ENCODE measurements at places on chromosomes 4 and X. TPM values are rescaled to one million over a fixed set of nuclear protein-coding genes. Genes with fewer than 3 reads are reported as not detected.

DNA sequence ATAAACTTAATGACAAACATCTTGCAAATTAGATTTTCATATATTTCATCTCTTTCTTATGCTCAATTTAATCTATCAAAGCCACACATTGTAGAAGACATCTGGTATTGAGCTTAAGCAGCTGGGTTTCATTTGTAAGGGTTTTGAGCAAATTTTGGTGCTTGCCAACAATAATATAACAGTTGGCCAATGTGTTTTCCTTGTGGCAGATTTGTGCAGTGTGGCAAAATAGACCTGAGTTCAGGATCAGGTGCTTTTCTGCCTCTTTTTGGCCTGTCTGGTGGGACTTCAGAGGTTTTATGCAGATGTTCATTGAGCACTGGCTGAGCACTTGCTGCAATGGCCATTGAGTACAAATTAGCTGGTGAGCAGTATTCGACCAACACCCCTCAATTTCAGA, 301.9 kb downstream of the BMPR1B start:
- no peak for DNase-seq

- no peak for DNase-seq
Observed at GRCh38 chrX:16528620-16529019, 121.3 kb upstream of the S100G start.

DNA sequence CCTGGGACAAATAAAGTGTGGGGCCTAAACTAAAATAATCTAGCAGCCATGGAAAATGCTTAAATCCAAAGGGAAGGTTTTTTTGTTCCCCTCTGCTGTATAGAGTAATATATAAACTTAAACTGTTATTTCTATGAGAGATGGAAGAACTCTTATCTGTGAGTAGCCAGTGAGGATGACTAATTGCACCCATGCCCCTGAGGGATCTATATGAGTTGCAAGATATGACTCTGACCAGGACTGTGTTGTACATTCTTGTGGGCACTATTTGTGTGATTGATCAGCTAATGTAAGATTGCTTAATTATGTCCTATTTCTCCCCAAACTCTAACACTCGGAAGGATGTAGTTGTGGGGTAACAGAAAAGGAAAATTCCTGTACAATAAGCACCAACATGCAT, 35.2 kb upstream of the AMBN start:
- DNase-seq: no peak

- no peak for DNase-seq
Observed at GRCh38 chr4:82171531-82172155, 202.1 kb downstream of the HNRNPD start.

DNA sequence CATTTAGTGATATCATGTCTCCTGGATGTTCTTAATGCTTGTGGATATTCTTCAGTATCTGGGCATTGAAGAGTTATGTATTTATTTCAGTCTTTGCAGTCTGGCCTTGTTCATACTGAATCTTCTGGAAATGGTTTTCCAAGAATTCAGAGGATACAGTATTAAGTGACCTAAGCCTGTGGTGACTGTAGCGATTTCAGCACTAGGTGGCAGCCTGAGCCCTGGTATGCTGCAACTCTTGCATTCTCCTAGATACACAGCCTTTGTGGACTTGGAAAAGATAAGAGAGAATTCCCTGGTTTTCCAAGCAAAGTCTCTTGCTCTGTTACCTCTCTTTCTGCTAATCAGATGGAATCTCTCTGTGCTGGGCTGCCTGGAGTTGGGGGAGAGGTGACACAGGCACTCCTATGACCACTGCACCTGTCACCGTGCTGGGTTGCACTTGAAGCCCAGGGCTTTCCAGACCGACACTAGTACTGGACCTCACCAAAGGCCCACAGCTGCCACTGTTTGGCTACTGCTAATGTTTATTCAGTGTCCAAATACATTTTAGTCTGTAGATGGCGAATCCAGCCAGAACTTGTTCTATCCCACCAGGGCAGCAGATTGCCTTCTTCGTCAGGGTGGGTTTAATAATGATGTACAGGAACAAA, 19.3 kb upstream of the SPIN2A start:
- DNase-seq: no peak

DNA sequence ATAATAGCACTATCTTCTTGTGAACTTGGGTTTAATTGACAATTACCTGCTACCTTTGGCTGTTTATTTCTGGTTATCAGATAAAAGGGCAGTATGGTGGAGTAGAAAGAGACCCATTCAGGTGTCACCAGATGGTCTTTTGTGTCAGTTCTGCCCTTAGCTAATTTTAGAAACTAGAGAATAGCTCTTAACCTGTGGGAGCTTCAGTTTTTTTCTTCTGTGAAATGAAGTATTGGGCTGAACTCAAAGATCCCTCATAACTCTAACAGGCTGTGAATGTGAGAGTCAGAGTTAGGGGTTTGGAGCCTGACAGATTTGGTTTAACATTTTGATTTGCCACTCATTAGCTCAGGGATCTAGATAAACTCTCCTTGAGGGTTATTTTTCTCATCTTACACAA, 335.2 kb downstream of the PPP1R2C start:
- no peak for DNase-seq

PPM1K gene
- 11.7 TPM for polyA plus RNA-seq

PF4V1 gene
- polyA plus RNA-seq: not detected

CT45A3 gene
- polyA plus RNA-seq: not detected

DNA sequence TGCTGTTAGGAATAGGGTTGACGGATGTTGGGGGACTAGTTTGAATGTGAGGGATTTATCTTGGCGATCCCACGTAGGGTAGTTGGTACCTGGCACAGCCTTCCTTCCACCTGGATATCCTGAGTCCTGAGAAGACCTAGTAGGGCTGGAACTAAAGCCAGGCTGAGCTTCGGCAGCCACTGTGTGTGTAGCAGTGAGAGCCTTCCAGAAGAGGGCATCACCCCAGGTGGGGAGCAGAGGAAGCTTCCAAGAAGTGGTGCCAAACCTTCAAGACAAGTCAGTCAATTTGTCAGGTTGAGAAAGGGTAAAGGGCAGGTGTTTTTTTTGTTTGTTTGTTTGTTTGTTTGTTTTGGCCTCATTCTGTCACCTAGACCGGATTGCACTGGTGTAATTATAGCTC, 1.2 kb upstream of the FGFBP2 start:
- DNase-seq: no peak

FAM90A26 gene
- polyA plus RNA-seq: not detected

PLAC8 gene
- polyA plus RNA-seq: 1.5 TPM

DNA sequence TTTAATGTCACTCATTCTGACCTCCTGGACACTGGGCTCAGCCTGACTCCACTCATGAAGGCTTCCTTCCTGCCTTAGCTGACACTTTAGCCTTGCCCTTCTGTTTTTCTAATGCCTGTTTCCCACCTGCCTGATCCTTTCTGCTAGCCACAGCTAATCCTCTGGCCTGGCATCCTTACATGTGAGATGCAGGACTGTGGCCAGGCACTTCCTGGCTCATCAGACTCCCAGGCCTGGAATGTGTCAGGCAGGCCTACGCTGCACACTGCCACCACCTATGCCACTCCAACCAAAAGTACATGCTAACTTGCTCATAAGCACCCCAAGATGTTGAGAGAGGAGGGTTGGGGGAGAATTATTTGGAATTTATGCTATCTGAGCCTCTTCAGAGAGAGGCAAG, 138.8 kb upstream of the NALF2 start:
- no peak for DNase-seq

- peak; percentile 53 for DNase-seq
Observed at GRCh38 chr4:181528570-181529184, 714.5 kb upstream of the TENM3 start.

- DNase-seq: no peak
Observed at GRCh38 chr4:14221176-14221575, 593.7 kb upstream of the BOD1L1 start.

DNA sequence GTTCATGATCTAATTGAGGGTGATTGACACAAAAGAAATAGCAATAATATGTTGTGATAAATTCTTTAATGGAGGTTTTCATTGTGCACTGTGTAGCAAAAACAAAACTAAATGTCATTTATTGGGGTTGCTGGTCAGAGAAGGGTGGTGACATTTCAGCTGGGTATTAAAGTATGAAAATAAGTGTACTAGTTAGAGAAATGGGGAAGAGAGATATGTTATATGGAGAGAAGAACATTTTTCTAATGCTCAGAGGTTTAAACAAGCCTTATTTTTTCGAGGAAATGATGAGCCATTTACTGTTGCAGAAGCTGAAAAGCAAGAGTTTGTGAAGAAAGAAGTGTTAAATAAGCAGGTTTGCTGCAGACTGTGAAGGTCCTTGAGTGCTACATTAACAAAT, 142.7 kb upstream of the PAQR3 start:
- DNase-seq: no peak

- DNase-seq: no peak
Observed at GRCh38 chr4:14620567-14621141, 381.6 kb upstream of the CPEB2 start.

ZNF711 gene
- polyA plus RNA-seq: 4.7 TPM

DNA sequence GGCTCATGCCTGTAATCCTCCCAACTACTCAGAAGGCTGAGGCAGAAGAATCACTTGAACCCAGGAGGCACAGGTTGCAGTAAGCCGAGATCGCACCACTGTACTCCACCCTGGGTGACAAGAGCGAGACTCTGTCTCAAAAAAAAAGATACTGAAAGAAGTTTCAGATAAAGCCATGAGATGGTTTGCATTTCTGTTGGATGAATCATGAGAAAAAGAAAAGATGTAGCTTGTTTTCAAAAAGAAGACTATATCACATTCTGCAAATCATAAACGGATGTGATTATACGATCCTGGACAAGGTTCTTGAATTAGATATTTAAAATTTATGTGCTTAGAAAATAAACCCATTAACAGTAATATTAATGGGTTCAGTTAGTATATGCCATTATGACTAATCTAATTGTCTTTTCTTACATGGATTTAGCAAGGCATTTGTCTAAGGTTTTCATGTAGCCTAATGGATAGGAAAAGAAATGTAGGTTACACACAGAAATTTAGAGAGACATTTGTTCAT, 345.9 kb downstream of the SLC7A11 start:
- no peak for DNase-seq

DNA sequence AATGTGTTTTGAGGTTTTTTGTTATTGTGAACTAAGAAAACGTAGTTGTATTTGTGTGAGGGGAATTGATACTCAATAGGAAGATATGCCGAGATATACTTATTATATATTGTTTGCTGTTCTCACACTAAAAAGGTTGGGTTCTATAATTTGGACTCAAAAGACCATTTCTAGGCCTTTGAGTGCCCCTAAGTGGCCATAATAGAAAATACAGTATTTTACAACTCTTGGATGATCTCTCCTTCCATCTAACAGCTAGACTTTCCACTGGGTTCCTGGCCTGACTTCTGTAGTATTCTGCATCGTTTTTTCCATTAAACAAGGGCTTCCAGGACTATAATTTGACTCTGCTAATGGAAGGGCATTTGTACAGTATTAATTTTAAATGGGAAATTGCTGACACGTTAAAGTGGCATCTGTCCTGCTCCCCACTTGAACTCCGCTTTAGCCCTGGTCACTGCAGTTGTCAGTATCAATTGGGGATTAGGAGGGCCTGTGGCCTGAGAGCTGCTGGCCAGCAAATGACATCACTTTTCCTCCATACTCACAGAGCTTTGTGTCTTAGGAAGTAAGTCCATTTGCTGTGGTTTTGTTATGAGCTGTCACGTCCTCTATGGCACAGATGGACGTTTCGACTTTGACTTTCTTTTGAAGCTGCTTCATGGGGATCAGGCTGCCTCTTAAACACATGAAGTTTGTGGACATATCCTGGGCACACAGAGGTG, 176.9 kb downstream of the SLIT2 start:
- DNase-seq: no peak

DNA sequence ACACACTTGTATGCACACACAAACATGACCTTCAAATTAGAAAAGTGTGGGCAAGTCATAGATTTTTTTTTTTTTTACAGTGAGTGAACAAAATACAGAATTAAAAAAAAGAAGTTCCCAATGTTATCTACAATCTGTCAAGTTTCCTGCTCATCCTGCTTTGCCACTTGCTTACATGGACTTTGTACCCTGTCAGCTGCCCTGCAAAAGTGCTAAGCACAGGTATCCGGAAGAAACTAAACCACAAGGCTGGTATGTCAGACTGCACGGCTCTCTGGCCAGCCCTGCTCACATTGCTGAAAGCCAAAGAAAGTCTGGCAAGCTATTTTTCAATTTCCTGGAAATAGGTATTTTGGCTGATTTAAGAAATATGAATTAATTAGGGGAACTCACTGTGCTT, 38.9 kb upstream of the BCLAF3 start:
- DNase-seq: no peak

CSAG1 gene
- not detected for polyA plus RNA-seq

DNA sequence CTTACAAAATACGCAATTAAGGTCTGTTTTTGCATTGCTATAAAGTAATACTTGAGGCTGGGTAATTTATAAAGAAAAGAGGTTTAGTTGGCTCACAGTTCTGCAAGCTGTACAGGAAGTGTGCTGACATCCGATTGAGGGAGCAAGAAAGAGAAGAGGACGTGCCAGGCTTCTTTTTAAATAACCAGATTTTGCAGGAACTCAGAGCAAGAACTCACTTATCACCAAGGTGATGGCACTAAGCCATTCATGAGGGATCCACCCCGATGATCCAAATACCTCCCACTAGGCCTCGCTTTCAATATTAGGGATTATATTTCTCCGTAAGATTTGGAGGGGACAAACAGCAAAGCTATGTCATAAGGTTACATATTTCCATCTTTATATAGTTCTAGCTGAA, 456.7 kb downstream of the GLUD2 start:
- DNase-seq: no peak

GRCh38 chr4:95186666-95187065, 362.1 kb downstream of the UNC5C start:
- DNase-seq: no peak

- DNase-seq: no peak
Observed at GRCh38 chr4:111231281-111231680, 608.4 kb upstream of the PITX2 start.

DNA sequence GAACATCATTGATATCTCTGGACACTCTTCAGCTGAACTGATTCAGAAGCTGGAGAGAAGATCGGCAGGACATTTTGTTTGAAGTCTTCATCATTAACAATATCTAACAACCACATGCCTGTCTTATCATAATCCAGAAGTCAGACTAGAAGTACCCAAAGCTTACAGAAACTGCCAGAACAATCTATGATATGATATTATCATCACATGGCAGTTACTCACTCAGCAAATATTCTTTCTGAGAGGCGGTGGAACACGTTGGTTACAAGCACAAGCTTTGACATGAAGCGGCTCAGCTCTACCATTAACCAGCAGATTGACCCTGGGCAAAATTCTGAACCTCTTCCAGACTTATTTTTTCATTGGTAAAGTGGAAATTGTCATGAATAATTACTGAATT, 69.4 kb upstream of the KIT start:
- no peak for DNase-seq

All from pancreas (tissue), 10 donors.